Fibroblast of villous mesenchyme (primary cell): ENCODE measurements at places on chromosomes 16 and 17. TPM values are rescaled to one million over a fixed set of nuclear protein-coding genes. Genes with fewer than 3 reads are reported as not detected.
A peak's percentile ranks its signal among the peaks of the same experiment; 100 is the strongest.

- DNase-seq = peak; percentile 70
Measured at GRCh38 chr16:86761111-86762031, 183.0 kb downstream of the FOXL1 start.

DNA sequence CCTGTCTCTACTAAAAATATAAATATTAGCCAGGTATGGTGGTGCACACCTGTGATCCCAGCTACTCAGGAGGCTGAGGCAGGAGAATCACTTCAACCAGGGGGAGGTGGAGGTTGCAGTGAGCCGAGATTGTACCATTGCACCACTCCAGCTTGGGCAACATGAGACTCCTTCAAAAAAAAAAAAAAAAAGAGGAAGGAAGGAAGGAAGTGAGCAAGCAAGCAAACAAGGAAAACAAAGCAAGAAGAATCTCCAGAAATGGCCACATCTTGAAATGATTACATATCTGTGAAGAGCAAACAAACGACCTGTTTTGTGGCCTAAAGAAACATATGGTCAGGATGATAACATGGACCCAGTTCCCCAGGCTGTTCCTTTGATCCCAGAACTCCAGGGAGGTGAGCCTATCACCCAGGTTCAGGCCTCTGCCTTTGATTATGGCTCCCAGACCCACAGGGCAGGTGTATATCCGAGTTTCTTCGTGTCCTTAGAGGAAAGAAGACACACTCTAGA is 8.9 kb downstream of the ACOX1 start:
- DNase-seq = peak; percentile 48

GRCh38 chr17:2172077-2172851 is 117.4 kb downstream of the HIC1 start:
- peak; percentile 99 for DNase-seq

DNA sequence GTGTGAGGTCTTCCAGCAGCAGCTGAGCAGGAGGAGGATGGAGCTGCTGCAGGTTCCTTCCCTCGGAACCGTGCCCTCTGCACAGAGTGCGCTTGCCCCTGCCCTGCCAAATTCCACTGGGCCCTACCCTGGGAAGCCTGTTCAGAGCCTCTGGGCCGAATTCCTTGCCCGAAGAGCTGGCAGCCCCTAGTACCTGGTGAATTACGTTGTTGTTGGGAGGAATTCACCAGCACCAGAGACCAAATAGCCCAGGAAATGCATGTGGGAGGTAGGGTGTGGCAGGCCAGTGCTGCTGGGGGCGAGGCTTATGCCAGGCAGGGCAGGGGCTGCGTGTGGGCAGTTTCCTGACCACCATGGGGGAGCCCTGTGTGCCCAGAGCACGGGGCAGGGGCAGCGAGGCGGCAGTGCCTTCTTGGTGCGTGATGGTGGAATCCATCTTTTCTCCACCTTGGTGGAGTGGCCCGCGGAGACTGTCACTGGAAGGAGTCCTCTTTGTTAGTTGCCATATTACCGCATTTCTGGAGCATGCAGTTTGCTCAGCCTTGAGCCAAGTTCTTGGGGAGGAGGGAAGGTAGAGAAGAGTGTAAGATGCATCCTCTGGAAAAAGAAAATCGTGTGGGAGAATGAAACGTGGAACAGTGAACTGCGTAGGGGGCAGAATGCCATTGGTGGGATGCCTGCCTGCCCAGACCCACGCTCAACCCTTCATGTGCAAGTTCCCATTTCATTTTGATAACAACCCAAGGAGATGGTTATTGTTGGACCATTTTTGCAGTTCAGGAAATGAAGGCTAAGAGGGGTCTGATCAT is 2.3 kb downstream of the MRC2 start:
- no peak for DNase-seq

SLC12A3 gene
- not detected in 2 replicates for total RNA-seq

HS3ST2 gene
- not detected in 2 replicates for total RNA-seq
